ENCODE measurements at places on chromosomes 12 and 14.

DNA sequence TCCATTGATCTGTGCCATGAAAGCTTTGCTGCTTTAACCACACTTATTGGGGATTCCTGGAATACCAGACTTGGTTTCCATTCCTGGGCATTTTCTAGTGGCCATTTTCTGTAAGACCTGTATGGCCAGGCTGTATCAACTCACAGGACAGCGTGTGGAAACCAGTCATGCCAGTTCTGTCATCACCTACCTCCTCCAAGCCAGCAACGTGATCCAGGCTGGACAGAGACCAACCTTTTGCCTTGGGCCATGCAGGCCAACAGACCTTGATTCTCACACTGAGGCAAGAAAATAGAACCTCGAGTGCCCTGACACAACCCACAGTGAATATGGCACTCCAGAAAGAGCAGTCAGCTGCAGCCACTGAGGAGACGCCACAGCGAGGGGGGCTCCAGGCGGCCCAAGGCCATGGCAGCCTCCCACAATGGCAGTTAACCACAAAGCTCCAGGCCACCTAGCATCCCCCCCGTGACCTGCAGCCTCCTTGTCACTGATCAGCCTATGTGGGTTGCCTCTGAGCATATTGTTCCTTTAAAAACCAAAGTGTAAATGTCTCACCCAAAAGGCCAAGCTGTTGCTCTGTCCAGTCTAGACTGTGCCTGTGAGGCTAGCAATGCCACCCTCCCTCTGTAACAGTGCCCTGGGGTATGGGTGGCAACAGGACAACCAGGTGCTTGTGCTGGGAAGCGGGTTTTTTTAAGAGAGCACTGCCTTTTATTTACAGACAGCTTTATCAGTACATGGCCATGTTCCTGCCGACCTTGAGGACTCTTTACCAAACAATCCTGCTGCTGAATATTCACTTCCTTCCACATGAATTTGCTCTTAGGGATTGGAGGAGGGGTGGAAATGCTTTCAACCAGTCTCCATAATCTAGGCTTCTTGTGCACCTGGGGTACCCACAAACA lies 168.7 kb upstream of the HIF1A start:
- no peak for DNase-seq

DNA sequence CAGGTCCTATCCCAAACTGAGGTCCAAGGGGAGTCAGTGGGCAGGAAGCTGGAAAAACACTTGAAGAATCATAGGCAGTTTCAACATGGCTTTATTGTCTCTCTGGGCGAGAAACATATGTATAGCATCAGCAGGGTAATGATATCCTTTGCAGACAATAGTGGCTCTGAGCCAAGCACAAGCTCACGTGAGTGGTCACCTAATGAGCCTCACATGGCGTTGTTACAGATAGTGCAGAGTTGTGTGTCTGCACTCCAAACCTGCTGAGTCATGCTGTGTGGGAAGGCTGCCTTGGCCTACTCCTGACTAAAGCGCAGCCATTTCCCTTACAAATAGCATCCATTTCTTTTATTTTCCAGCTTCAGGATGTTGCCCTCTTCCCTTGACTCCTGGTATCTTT lies 105.2 kb upstream of the SYT1 start:
- no peak for DNase-seq

- DNase-seq: no peak
Measured at GRCh38 chr12:82953397-82953796, 266.7 kb downstream of the TMTC2 start.

DNA sequence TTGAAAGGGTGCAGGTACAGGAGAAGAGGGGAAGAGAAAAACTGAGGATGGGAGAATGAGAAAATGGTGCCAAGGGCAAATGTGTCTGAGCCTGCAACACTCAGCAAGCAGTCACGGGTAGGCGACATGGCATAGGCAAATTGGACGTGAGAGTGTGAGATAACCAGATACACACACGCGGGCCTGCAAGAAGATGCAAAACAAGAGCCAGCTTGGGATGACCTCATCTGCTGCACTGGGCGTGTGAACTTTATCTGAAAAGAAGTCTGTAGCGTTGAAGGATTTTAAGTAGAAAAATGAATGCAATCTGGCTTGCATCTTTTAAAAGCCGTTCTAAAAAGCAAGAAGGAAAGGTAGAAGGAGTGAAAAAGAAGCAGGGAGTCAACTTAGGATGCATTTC lies 160.4 kb downstream of the NTF3 start:
- DNase-seq: no peak

GRCh38 chr12:119409043-119409442 lies 74.5 kb downstream of the CCDC60 start:
- no peak for DNase-seq

DNA sequence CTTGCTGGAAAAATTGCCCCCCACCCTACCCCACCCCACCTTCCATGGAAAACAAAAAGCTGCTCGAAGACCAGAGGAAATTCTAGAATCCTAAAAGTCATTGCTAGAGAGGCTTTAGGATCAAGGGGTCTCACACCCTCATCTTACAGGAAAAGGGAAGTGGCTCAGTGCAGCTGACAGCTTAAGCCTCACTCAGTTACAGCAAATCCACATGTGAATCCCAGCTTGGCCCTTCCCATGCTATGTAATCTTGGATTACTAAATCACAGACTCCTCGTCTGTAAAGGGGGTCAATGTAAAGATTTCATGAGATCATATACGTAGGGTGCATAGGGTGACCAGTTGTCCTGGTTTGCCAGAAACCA lies 25.9 kb downstream of the CMKLR1 start:
- DNase-seq: no peak

DNA sequence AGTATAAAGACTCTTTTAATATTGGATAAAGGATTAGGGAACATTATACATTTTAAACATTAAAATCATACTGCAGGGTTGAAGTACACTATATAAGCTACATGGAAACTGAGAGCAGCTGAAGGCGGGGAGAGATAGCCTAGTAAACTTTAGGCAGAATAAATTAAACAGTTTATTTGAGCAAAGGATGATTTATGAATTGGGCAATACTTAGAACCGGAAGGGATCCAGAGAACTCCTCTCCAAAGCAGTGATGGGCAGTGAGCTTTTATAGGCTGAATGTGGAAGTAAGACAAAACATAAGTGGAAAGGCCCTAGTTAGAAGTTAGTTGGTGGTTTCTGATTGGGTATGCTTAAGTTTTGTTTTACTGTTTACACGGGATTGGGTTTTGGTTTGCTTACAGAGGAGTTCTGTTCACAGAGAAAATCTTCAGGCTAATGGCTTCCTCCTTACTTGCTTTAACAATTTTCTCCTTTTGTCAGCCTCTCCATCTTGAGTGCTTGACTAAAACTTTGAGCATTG lies 18.9 kb downstream of the LEMD3 start:
- DNase-seq: no peak

- DNase-seq: no peak
Measured at GRCh38 chr14:84397631-84398030, 1132.3 kb upstream of the FLRT2 start.

GRCh38 chr14:54673193-54674045 lies 106.5 kb downstream of the SAMD4A start:
- DNase-seq: no peak

GRCh38 chr12:8912914-8913313 lies 1.4 kb upstream of the PHC1 start:
- DNase-seq: no peak

- no peak for DNase-seq
Measured at GRCh38 chr12:120598674-120599463, 17.7 kb upstream of the POP5 start.

GRCh38 chr14:94450722-94451090 lies 1.9 kb downstream of the SERPINA11 start:
- no peak for DNase-seq

DNA sequence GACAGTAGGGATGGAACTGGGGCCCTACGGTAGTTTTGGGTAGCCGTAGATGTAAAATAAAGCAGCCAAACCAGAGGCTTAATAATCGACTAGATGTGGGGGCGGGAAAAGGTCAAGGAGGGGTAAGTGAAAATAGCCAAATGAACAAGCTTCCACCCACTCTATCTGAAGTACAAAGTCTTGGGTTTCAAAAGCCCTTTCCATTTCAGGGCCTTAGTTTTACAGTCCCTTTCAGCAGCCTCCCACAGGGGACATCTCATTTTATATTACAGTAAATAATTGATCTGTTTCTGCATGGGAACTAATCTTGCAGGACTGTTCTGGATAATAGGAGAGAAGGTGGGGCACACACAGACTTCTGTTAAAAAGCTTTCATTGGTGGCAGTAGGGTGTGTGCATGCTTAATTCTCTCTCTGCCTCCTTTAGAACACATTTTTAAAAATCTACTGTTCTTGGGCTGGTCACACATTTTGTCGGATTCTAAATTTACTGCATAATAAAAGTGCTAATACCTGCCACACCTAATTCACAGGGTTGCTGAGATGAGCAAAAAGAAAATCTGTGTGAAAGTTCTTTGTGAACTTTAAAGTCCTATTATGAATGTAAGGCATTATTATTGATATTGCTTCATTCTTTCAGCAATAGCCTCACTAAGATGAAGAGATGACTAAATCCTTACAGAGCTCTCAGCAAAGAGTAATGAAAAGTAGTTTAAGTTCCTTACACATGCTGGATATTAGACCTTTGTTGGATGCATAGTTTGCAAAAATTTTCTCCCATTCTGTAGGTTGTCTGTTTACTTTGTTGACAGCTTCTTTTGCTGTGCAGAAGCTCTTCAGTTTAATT lies 104.6 kb downstream of the ITPR2 start:
- no peak for DNase-seq

DNA sequence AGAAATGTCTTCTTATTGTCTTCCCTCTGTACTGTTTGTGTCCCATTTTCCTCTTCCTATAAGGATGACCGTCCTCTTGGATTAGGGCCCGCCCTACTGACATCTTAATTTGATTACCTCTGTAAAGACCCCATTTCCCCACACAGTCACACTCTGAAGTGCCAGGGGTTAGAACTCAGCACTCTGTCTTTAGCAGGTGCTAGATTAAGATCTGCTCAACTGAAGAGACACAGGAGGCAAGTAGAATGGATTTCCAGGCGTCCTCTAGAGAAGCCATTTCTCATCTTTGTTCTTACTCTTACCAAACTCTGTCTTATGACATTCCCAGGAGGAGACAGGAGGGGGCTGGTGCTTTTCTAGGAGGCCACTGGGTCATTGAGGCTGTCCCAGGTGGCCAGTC lies 50.8 kb downstream of the VCPKMT start:
- DNase-seq: no peak

DNA sequence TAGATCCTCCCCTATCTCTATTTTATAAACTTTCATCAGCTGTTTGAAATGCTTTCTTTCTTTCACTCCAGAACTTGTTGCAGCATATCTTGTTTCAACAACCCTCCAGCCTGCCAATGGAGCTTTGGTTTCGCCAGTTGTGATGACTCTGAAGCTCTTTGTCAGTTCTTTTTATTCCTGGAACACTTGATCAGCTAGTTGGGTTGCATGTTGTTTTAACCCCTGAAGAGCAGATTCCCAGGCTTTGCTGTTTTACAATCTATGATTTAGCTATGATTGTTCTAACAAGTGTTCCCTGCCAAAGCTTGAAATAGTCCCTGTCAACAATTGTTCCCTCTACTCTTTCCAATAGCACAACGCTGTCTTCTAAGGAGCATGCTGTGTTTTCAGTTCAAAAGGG lies 50.6 kb upstream of the FUT8 start:
- DNase-seq: no peak

GRCh38 chr12:115752913-115753726 lies 524.4 kb downstream of the MED13L start:
- no peak for DNase-seq

DNA sequence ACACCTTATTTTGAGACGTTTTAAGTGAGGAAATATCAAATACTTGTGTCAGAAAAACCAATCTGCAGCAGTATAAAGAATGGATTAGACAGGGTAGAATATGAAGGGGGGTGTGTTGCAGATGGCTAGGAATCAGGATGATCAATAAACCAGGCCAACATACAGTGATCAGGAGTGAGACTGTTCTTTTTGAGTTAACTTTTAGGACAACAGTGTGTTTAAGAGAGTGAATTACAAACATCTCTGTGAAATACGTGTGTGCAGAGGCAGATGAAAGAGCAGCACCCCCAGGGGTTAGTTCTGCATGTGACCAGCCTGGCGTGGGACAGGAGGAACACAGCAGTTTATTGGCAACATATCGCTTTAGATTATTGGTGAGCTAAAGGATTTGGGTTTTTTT lies 10.6 kb upstream of the NRDE2 start:
- no peak for DNase-seq

- no peak for DNase-seq
Measured at GRCh38 chr12:72076558-72076915, 137.9 kb downstream of the TPH2 start.

DNA sequence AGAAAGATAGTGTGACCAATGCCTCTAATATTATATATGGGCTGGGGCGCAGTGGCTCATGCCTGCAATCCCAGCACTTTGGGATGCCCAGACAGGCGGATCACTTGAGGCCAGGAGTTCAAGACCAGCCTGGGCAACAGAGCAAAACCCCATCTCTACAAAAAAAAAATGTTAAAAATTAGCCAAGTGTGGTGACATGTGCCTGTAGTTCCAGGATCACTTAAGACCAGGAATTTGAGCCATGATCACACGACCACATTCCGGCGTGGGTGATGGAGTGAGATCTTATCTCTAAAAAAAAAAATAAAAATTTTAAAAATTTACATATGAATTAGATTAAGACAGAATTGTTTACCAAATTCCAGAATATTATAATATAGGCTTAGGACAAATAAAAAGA lies 12.0 kb downstream of the TM7SF3 start:
- no peak for DNase-seq

DNA sequence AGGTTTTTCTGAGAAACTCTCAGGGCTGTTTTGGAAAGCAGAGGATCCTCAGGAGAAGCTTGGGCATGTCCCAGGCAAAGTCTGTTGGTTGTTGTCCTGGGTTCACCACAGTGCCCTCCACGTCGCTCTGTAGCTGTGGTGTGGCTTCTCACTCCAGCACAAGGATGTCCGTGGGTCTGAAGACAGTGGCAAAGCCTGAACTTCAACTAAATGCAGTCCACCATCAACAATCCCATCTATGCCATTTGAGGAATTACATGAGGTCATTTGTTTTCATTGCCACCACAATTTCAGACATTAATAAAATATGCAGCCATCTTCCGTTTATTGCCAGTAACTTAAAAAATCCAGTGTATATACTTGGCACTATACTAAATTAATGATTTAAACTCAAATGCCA lies 272.1 kb downstream of the LRIG3 start:
- DNase-seq: no peak

DNA sequence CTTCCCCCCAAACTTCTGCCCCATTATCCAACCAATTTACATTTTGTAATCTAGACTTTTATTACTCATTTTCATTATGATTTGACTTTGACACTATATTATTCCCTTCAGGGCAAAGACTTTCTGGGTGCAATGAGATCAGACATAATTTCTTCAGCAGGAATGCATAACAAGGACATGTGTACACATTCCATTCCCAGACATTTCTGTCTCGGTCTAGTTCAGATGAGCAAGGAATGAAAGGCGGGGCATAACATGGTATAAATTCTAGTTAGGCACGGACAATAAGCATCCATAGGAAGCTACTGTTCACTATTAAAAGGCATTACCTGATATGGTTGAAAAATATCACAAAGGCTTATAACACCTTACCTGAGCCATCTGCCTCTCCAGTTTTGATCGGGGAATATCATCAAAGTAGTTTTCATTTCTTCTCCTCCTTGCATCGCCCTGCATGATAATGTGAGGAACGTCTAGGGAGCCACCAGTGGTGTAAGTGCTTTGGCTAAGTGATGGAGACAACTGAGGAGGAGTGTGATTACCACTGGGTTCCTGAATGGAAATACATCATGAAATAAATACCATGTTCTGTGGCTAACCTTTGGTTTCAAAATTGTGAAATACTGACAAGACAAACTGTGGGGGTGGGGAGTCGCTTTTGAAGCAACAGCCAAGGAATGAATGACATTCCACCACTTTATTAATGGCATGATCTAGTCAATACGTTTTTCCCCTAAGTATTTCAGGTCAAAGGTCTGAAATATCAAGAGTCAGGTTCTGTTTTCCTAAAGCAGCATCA lies 183.9 kb downstream of the APAF1 start:
- DNase-seq: no peak

Data from type B pancreatic cell (in vitro differentiated cells).